ENCODE measurements at places on chromosomes 2 and 18.

- no peak for DNase-seq
Observed at GRCh38 chr2:241876528-241877196, 7.1 kb downstream of the RTP5 start.

DNA sequence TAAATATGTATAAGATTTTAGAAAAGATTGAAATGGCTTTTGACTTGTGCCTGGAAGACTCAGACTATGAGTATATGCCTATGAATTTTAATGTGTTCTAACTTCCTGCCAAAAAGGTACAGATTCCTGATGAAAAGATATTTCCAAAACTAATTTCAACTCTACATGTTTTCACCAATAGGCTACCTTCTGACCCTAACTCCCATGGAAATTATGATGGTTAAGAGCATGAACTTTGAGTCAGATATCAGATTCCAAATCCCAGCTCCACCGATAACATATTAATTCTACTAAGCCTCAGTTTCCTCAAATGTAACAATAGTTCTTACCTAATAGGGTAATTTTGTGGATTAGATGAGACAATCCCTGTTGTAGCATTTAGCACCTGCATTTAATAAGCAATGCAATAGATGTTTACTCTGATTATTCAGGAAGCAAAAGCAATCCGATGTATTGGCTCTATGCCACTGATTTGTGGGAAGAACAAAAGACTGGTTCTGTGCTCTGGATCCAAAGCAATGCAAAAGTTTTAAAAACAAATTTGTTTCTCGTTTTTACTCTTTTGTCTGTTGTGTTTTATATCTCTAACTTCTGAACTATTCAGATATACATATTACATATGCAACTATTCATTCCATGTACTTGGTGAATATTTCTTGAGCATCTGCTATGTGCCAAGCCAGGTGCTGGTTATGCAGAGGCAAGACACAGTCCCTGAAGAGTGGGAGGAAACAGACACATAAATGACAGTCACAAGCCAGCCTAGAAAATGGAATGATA, 115.4 kb downstream of the GATA6 start:
- DNase-seq: no peak

GRCh38 chr2:70918016-70918415, 17.7 kb upstream of the ATP6V1B1 start:
- DNase-seq: no peak

GRCh38 chr2:188701836-188702235, 272.3 kb upstream of the COL3A1 start:
- no peak for DNase-seq

All from GM03348 (cell line).